ENCODE measurements at places on chromosomes 5 and 9.

- no peak for DNase-seq
Measured at GRCh38 chr5:122773619-122774018, 1.3 kb upstream of the SNX2 start.

DNA sequence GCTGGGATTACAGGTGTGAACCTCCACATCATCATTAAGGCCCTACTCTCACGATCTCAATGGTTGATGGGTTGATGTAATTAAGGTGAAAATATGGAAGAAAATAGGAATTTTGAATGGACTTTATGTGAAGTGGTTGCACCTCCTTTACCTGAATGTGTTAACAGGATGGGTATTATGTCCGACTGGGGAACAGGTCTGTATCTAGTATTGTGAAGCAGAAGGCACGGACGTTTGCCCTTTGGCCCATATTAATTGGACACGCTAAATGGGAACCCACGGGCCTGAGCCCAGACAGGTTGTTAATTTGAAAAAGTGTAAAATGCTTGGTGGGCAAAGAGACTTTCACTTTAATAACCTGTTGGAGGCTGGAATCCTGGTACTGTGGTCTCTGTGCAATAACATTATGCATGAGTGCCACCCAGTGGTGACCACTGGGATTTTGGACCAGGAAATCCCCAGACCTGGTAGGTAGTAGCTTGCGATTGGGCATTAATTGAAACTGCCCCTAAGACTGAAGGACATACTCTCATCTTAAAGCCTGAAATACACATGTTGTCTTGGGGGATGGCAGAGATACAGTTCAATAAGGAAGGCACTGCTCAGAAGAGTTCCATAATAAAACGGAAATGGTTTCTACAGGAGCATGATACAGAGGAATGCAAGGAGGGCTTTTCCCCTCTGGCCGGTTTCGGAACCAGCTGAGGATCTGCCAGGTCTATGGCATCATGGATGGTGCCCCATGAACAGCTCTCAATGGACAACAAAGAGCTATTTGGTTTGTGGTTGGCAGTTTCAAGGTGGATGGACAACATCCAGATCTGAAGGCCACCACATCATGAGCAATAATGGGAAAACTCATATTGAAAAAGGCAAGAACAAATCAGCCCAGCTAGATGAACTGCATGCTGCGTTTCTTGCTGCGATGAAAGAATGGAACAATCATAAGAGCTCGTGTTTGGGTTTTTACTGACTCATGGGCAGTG lies 26.2 kb upstream of the BICD2 start:
- DNase-seq, result peak; percentile 68

GRCh38 chr5:162474239-162474638 lies 406.7 kb downstream of the GABRG2 start:
- DNase-seq, result no peak

DNA sequence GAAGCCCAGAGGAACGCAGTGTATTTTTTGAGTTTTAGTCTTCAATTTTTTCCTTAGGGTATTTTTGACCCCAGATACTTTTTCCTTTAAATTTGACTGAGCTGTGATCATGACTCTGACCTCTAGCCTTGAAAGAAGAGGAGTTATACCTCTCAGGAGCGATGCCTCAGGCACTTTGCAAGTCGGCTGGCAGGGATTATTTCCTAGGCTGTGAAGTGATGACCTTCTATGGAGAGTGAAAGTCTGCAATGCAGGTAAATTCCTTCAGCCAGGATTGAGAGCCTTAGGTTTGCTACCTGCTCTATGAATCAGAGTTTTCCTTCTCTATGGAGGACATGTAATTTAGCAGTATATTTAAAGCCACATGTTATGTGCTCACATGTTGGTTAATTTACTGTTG lies 10.8 kb upstream of the NUDT12 start:
- DNase-seq, result no peak

DNA sequence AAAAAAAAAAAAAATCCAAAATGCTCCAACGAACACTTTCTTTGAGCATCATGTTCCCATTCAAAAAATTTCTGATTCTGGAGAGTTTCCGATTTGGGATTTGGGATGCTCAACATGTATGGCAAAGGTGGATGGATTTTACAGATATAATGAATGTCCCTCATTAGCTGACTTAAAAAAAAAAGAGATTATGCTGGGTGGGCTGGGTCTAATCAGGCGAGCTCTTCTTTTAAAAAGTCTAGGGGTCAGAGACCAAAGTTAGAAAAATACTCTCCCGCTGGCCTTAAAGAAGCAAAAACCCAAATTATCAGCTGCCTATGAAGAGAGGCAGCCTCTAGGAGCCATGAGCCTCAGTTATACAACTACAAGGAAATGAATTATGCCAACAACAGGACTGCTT lies 15.2 kb upstream of the CTNNAL1 start:
- DNase-seq, result no peak

DNA sequence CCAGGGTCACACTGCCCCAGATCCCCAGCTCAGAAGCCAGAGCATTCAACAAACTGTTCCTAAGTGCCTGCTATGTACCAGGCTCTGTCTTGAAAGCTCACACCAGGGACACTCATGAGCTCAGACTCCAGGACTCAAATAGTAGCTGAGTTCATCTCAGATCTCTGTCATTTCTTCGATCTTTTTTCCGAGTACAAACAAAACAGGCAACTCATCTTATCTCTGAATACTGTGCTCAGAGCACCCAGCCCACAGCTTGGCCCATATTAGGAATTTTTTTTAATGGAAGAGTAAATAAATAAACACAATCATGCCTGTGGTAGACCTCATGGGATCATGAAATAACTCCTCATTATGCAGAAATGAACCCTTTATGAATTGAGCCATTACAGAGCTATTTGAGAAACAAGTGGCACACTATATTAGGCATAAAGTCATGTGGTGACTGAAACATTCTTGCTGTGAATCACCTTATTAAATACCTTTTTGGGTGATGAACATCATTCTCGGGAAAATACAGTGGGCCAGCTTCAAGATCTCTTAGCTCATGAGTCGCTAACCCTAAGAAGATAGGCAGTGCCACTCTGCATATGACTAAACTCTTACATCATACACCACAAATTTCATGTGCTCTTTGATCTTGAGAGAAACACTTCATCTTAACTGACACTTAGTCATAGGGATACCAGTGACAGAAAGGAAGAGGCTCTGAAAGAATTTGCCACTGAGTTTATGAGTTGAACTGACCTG lies 9.9 kb downstream of the SH3RF2 start:
- no peak for DNase-seq

GRCh38 chr5:10756549-10756948 lies 4.5 kb downstream of the DAP start:
- no peak for DNase-seq

- no peak for DNase-seq
Measured at GRCh38 chr9:9216934-9217333, 1395.9 kb downstream of the PTPRD start.

DNA sequence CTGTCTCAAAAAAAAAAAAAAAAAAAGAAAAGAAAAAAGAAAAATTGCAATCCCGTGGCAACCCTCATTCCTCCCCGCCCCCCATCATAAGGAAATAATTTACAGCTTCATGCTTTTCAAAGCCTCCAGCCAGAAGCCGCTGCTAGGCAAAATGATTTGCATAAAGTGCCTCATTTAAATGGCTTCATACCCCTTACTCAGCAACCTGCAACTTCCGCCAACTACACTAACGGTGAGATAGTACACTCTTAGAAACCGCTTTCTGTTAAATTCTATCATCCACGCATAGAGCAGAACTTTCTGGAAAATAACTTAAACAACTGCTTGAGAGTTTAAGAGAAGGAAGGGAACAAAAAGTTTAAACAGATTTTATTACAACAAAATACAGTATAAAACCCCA lies 17.8 kb downstream of the SERINC5 start:
- no peak for DNase-seq

DNA sequence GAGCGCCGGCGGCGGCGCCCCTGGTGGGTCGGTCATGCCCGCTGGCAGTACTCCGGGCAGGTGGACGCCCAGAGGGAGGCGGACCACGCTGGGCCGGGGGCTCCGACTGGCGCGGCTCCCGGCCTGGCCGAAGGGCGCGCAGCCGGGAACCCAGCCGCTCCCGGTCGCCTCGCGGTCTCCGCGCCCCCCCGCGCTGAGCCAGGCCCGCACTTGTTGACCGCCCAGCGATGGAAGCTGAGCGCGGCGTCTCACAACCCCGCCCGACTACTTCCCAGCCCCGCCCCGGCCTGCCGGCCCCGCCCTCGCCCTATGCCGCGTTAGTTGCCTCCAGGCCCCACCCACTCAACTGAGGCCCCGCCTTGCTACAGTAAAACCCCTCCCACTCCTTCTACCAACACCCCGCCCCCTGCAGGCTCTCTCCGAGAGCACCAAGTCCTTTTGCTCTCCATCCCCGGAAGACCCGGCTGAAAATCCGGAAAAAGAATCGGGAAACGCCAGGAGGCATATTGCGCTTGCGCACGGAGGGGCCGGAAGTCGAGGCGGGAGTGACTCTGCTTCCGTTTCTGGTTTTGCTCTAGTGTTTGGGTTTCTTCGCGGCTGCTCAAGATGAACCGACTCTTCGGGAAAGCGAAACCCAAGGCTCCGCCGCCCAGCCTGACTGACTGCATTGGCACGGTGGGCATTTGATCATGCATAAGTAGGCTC lies at the start of the genes BAG1 and CHMP5:
Gene BAG1, minus strand, starts transcription at position 236 of the 705 bp plus-strand sequence.
Gene CHMP5, plus strand, starts transcription at position 577 of the 705 bp plus-strand sequence. Its CDS starts 30 bp downstream, at position 607.
- peak; percentile 99 for DNase-seq

DNA sequence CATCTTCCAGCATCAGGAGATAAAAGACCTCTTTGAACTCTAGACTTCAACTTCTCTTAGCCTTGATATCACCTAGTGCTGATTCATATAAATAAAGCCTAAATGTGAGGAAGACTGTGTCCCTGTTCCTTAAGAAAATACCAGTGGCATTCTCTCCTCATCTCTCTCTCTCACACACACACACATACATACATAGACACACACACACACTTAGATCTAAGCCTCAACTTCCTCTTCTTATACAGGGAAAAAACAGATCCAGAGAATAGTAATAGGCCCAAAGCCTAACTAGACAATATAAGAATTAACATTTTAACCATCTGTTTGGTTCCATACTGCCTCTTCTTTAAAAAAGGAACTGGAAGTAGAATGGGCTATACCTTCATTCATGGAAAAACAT lies 195.3 kb upstream of the NR4A3 start:
- DNase-seq, result no peak

- DNase-seq, result no peak
Measured at GRCh38 chr5:181098762-181099601, 32.0 kb downstream of the OR2V1 start.

- no peak for DNase-seq
Measured at GRCh38 chr5:81105261-81105877, 127.8 kb upstream of the CKMT2 start.

DNA sequence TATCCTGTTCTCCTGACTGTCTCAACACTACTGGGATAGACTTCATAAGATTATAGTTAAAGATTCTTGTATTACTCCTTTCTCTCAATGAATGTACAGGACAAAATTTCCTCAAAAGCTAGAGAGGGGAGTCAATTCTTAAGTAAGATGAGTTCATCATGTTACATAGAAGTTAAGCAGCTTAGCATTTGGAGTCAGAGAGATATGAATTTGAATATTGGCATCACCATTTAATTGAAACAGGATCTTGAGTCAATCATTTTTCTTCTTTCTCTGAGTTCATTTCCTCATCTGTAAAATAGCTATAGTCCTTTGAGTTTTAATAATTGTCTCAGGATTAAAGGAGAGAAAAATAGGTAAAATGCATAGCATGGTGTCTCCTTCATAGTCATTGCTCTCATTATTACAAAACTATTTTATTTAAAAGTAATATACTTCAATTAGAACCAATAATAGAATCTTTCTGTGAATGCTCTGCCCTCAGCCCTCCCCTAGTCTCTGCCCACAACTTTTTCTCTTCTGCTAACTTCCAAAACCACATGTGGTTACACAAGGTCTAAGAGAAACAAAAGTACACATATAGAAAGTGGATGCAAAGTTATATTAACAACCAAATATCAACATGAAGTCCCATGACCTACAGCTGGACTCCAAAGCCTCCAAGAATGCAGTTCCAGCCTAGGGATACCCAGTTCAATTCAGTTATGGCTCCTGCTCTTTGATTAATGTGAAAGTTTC lies 265.6 kb downstream of the TLE1 start:
- DNase-seq, result no peak

DNA sequence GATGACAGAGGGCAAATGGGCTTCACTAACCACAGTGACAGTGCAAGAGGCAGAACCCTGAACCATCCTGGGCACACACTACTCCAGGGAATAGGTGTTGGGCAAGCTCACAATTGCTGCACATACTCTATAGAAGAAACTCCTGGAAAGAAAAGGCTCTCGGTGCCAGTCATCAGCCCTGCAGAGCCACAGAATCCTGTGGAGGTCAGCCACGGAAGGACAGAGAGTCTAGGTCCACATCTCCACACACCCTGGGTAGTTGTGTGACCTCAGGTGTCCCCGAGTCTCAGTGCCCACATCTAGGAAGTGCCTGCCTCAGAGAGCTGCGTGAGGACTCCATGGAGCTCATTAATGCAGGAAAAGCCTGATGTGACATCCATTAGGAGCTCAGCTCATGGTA lies 16.0 kb upstream of the ANGPTL2 start:
- no peak for DNase-seq

- DNase-seq, result no peak
Measured at GRCh38 chr9:18146329-18146728, 327.6 kb upstream of the ADAMTSL1 start.

DNA sequence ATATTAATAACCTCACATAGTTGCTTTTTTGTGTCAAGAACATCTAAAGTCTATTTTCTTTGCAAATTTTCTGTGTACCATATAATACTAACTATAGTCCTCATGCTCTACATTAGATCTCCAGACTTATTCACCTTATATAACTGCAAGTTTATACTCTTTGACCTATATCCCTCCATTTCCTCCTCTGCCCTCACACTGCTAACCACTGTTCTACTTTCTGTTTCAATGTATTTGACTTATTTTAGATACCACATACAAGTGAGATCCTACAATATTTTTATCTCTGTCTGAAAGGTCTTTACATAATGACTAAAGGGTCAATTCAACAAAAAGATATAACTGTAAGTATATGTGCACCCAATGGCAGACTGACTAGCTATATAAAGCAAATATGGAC lies 789.7 kb upstream of the ZNF608 start:
- DNase-seq, result no peak

DNA sequence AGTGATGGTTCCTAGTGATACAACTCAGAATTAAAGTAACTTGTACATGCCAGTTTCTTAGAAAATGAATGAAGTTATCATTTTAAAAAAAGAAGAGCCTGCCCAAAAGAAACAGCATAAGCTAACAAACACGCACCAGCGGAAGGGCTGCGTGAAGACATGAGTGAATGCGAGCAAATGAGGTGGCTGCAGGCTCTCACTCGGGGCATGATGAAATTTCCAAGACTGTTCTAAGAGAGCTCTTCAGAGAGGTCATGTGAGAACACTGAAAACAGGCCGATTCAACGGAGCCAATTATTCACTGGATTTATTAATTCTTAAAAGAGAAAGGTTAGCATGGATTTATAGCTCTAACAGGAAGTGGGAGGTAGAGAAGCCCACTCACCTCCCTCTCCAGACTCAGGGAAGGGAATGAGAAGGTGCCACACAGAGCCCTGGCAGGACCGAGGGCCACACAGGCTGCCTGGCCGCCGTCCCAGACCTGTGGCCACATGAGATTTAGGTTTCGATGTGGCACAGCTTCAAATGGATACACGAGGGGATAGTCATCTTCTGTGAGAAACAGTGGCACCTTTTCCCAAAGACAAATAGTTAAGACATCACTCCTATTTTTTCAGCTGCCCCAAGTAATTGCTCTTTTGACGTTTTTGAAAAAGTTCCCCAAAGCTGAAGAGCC lies 55.5 kb downstream of the HABP4 start:
- DNase-seq, result no peak

- DNase-seq, result no peak
Measured at GRCh38 chr5:144464306-144464705, 293.6 kb downstream of the KCTD16 start.

GRCh38 chr5:174195517-174195916 lies 150.0 kb downstream of the NSG2 start:
- DNase-seq, result no peak

GRCh38 chr5:57468481-57469163 lies 14.0 kb downstream of the ACTBL2 start:
- no peak for DNase-seq

Measured in stimulated activated CD4-positive, alpha-beta T cell treated with anti-CD3 and anti-CD28 coated beads, TNF-alpha, amount 100 ng/mL, for 48 hours (primary cell).